ENCODE measurements at places on chromosomes 3 and 15. TPM values are rescaled to one million over a fixed set of nuclear protein-coding genes. Genes with fewer than 3 reads are reported as not detected.

DNA sequence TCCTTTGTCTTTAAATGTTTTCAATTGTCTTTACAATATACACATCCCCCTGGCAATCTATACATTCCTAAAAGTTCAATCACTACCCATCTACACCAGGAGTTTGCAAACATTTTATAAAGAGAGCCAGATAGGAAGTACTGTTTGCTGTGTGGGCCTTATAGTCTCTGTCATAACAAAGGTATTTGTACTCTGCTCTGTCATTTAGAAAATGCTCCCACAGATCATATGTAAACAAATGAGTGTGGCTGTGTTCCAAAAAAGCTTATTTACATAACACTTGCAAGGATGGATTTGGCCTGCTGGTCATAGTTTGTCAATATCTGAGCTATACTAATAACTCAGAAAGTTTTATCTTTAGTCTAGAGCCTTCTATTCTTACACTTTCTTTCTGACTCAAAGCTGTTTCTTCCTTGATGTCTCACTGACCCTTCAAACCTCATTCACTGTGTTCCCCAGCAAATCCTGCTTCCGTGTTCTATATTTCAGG lies 511.9 kb downstream of the GBE1 start:
- DNase-seq: no peak

DNA sequence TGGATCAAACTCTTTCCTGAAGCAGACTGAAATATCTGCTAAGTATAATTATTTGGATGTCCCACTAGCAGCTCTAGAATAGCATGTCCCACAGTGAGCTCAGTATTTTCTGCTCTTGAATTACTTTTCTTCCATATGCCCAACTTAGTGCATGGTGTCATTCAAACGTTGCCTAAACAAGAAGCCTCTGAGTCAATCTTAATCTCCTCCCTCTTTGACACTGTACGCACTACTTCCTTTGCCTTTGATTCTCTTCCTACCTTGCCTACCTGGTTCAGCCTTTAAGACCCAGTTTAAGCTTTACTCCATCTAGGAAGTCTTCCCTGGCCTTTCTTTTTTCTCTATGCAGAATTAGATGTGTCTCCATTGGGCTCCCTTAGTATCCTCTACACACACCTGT lies 54.5 kb downstream of the SEC22A start:
- DNase-seq: no peak

- DNase-seq: no peak
Observed at GRCh38 chr3:69329892-69330291, 56.0 kb downstream of the FRMD4B start.

- no peak for DNase-seq
Observed at GRCh38 chr3:173711619-173712018, 314.1 kb downstream of the NLGN1 start.

DNA sequence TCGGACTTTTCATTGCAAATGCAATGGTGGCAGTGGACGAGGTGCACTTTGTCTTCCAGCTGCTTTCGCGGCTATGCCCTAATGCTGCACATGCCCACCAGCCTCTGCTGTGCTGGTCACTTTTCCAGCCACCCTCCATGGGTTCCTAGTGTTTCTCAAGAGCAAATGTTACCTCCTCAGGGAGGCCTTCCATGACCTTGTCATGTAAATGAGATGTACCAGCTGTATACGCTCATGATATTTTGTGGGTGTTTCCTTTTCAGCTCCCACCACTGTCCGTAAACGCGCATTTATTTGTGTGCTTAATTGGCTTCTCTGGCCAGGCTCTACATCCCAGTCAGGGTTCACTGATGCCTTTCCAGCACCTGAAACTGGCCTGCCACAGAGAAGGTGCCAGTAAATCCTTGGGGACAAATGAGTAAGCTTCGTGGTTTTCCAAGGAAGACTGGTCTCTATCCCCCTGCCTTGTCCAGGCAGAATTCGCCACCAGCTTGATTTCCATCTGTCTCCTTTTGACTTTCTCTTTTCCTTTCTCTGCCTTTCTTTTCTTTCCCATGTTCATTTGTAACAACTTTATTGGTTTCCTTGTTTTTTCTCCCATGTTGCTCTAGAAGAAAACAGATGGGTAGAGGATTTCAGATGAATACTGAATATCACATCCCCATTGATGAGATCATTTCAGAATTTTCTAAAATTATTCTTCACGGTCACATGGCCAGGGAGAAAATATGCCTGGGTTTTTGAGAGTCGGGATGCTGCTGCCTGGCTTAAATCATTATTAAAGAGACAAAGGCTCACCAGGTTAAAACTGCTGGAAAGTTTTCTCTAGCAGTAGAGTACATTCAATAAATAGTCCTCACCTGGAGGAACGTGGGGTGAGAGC lies 82.5 kb downstream of the CHST2 start:
- no peak for DNase-seq

- no peak for DNase-seq
Observed at GRCh38 chr3:7713724-7714123, 787.9 kb upstream of the LMCD1 start.

DNA sequence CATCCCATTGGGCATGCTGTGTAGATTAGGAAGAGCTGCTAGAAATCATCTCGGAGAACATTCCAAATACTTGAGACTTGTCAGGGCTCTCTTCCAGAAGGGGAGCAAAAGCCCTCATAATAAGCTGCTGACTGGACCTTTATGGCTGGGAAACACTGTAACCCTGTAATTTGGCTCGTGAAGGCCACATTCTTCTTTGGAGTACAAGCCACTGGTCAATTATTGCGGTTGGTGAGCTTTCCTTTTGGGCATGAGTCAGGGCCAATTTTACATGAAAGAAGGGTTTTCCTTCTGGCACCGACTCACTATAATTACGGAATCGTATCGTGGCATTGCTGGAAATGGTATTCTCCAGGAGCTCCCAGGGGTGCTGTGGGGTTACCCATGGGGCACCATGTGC lies 434.5 kb upstream of the RGMA start:
- DNase-seq: no peak

- no peak for DNase-seq
Observed at GRCh38 chr3:113271594-113272384, 60.4 kb downstream of the BOC start.

DNA sequence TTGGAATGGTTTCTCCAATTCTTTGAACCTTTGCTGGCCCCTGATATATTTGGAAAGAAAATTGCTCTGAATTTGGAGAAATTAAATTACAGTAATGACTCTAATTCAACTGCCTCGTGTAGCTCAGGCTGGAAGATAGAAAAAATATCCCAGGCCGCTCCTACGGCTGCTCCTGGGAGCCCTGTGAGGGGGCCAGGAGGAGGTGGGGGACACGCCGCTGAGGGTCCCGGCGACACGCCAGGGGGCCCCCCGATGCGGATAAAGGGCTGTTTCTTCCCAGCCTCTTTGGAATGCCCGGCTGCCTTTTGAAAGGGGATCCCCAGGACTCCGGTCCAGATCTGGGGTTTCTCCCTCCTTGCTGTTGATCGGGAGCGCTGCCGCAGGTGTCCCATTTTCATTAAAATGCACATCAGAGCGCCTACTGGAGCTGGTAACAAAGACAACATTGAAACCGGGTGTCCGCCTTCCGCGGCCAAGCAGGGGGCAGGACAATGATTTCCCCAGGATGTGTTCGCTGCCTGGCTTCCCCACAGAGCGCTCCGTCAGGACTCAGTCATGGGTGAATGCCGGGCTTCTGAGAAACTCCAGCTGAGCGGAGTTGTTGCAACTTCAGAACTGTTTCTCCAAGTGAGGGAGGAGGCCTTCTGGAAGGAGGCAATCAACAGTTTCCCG lies 200.1 kb upstream of the KBTBD8 start:
- peak; percentile 56 for DNase-seq

DNA sequence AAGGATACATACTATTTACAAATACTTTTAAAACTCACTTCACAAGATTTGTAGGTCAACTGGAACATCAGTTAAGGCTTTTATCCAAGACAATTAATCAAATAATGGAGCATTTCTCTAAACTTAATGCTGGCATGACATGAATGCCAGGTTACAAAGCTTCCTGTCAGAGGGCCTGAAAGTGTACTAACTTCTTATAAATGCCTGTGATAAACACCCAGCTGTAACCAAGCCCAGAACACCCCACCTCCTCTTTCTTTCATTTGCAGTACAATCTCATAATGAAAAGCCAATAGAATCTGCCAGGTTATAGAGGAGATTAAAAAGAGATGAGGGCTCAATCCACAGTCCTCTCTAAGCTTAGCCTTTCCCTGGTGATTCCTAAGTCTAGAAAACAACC lies 214.4 kb downstream of the OSBPL10 start:
- no peak for DNase-seq

DNA sequence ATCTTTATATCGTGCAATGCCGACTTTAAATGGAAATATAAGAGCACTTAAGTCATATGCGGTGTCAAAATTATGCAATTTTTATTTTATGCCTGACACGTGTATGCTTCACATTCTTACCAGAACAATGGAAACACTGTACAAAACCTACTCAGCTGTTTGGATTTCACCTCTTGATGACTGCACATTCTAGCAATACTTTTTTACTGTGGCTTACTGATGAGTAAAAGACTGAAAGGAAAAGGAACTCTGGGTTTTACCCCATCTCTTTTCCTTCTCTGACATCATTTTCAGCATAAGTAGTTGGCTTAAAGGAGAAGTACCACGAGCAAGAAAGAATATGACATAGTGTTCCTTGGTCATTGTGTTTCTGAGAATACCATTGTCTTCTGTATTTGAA lies 142.8 kb downstream of the POLR2M start:
- DNase-seq: no peak

DNA sequence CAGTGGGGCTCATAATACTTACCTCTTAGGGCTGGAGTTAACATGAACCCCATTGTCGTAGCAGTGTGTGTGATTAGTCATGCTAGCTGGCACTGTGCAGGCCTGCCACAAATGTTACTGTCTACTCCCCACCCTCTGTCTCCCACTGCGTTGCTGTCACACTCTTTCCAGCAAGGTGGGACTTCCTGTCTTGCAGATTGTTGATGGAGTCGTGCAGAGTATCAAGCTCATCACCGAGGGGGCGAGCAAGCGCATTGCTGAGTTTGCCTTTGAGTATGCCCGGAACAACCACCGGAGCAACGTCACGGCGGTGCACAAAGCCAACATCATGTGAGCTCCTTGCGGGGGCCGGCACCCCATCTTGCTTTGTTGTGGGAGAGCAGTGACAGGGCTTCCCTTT lies 12.9 kb downstream of the IDH3A start:
- no peak for DNase-seq

GRCh38 chr3:18297126-18297525 lies 128.0 kb downstream of the SATB1 start:
- no peak for DNase-seq

DNA sequence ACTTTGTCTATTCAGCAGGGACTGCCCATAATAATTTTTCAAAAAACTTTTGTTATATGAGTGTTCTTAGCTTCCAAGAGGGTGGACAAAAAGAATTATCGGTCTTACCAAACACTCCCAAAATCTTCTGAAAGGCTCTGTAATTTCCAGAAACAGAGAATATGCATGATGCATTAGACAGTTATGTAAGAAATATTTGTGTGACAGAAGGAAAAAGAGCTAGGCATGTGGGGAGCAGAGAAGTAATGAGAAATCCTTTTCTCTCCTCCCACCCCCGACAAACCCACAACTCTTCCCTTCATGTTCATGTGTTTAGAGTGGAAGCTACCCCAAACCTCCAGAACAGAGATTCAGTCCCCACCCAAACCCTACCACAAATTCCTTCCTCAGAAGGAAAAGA lies 86.8 kb downstream of the MYO5A start:
- DNase-seq: no peak

- no peak for DNase-seq
Observed at GRCh38 chr3:56795097-56795828, 6.5 kb downstream of the ARHGEF3 start.

DNA sequence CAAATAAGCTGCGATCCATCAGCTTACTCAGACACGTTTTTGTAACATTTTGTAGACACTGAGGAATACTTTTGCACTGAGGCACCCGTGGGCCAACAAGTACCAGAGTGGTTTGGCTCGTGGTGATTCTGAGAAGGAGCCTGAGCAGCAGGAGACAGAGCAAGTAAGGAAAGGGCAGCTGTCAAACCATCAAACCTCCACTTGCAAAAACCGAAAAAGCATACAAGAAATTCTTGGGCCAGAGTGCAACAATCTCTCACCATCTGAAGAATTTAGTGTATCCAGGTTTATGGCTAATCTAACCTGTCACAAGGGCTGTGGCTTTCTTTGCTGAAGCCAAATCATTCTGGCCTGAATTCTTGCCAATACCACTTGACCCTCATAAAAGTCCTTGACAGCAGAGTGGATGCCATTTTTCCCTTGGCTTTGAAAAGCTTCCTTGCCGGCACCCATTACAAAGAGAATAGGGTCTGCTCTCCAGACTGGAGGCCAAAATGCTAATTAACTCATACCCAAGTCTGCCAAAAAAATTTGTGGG lies 56.7 kb downstream of the MYO1E start:
- no peak for DNase-seq

GRCh38 chr3:151460774-151461450 lies at the start of gene IGSF10:
Gene IGSF10, minus strand, starts transcription at chr3:151461061. Its CDS starts 2,352 bp downstream, at chr3:151458709.
- peak; percentile 81 for DNase-seq

- peak; percentile 82 for DNase-seq
Observed at GRCh38 chr3:24494618-24495325, at the start of gene THRB. Gene THRB, minus strand, starts transcription at chr3:24494850.

GRCh38 chr15:70856884-70857561 lies 3.1 kb upstream of the LARP6 start:
- DNase-seq: peak; percentile 85

DNA sequence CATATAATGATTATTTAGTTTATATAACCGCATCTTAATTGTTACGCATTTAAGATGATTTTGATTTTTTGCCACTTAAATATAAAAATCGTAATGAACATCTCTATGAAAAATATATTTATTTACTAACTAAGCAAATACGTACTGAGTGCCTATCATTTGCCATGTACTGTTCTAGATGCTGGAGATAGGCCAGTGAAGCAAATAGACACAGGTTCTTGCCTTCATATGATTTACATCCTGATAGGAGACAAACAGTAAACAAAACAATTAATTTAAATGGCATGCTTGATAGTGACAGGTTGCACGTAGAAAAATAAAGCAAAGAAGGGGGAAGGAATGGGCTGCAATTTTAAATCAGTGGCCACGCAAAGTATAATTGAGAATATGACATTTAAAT lies 217.2 kb downstream of the KCNH8 start:
- DNase-seq: no peak

- no peak for DNase-seq
Observed at GRCh38 chr3:110816008-110816407, 255.6 kb upstream of the NECTIN3 start.

The PTPRG gene
- 8.6 TPM for polyA plus RNA-seq

The SIAH2 gene
- 9.9 TPM for polyA plus RNA-seq

The CHDH gene
- polyA plus RNA-seq: 2.2 TPM

The SLC38A3 gene
- polyA plus RNA-seq: 5.4 TPM

The SERPINI2 gene
- 1.3 TPM for polyA plus RNA-seq

The CHP1 gene
- 44.2 TPM for polyA plus RNA-seq

The CHRFAM7A gene
- polyA plus RNA-seq: 1.3 TPM

The KNL1 gene
- polyA plus RNA-seq: 0.14 TPM

The ATP11B gene
- polyA plus RNA-seq: 9.5 TPM

The GADL1 gene
- polyA plus RNA-seq: not detected

The MCF2L2 gene
- 0.07 TPM for polyA plus RNA-seq

The RYK gene
- polyA plus RNA-seq: 30.9 TPM

The RAB27A gene
- 3.0 TPM for polyA plus RNA-seq

The SAXO2 gene
- 3.8 TPM for polyA plus RNA-seq

The PRR20G gene
- polyA plus RNA-seq: not detected

The FBXL2 gene
- 2.0 TPM for polyA plus RNA-seq

Data from right cardiac atrium (tissue), 5 donors.